ENCODE measurements at places on chromosomes 12 and 14.
A peak's percentile ranks its signal among the peaks of the same experiment; 100 is the strongest.

GRCh38 chr14:75714991-75715390 is 53.9 kb downstream of the TTLL5 start:
- DNase-seq: no peak

DNA sequence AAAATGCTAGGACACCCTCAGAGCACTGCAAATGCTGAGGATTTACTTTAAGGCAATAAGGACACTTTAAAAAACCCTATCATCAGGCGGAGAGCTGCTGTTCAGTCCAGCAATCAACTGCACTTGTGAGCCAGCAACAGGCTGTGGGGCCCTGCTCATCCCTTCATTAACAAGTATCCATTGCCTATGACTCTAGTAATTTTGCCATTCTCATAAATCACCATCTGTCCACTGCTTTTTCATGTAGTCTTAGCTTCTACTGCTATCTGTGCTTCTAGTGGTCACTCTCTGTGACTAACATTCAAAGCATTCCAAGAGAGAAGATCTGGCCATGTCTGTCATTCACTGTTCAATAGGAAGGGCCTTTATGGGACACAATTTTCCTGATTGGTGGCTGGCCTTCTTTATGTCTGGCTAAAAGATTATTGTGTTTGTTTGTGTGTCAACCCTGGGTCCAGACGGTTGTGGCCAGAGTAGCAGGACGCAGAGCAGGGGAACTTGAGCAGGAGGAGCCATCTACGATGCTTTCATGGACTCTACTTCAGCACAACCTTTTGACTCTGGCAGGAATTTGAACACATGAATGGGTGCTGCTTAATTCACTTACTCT is 3.6 kb upstream of the KRAS start:
- DNase-seq: no peak

DNA sequence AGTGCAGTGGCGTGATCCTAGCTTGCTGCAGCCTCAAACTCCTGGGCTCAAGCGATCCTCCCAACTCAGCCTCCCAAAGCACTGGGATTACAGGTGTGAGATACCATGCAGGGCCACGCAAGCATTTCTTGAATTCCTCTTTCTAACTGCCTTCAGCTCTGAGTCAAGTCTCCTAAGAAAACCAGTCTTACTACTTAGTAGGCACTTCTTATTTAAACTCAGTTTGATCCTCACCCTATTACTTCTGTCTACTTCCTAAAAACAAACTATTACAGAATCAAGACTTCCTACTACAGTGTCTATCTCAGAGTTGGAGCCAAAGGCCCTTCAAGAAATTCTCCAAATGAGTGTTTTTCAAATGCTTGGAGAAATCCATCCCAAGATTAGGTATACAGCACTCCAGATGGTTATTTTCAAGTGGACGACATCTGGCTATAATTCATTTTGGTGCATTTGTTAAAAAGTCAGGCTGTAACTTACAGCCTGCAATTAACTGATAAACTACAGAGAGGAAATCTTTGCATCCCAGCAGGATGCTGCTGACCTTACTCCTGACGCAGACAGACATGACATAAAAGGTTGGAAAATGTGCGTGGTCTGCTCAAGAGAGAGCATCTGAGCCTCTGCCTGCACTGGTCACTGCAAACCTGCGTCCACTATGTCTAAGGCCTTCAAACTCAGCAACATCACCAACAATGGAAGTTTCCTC is 34.7 kb downstream of the SSH1 start:
- no peak for DNase-seq

GRCh38 chr12:95637471-95638155 is 86.3 kb upstream of the USP44 start:
- DNase-seq: no peak

- no peak for DNase-seq
Measured at GRCh38 chr12:96244826-96245225, 50.7 kb downstream of the ELK3 start.

GRCh38 chr12:57522887-57523705 is 472 bp downstream of the MBD6 start:
- peak; percentile 64 for DNase-seq

- DNase-seq: no peak
Measured at GRCh38 chr12:41055875-41056577, 132.1 kb upstream of the PDZRN4 start.

GRCh38 chr12:71710276-71711125 is 24.6 kb downstream of the TMEM19 start:
- DNase-seq: no peak

DNA sequence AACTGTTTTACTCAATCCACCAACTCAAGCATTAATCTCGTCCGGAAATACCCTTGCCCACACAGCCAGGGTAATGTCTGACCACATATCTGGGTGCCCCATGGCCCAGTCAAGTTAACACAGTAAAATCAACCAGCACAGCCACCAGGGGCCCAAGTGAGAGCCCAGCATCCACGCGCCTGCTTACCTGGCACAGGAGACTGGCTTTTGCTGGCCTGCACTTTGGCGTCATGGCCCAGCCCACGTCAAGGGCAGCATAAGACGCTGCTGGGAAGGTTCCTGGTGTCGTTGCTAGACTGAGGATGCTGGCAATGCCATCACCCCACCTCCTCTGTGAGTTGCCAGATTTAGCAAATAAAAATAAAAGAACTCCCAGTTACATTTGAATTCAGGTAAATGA is 53.6 kb upstream of the BCL11B start:
- no peak for DNase-seq

GRCh38 chr12:13277293-13277692 is 80.8 kb downstream of the EMP1 start:
- no peak for DNase-seq

GRCh38 chr12:116277467-116278278 is at the start of gene MED13L:
MED13L (minus strand) TSS chr12:116277693; CDS start chr12:116277131, 562 bp downstream.
- peak; percentile 91 for DNase-seq

DNA sequence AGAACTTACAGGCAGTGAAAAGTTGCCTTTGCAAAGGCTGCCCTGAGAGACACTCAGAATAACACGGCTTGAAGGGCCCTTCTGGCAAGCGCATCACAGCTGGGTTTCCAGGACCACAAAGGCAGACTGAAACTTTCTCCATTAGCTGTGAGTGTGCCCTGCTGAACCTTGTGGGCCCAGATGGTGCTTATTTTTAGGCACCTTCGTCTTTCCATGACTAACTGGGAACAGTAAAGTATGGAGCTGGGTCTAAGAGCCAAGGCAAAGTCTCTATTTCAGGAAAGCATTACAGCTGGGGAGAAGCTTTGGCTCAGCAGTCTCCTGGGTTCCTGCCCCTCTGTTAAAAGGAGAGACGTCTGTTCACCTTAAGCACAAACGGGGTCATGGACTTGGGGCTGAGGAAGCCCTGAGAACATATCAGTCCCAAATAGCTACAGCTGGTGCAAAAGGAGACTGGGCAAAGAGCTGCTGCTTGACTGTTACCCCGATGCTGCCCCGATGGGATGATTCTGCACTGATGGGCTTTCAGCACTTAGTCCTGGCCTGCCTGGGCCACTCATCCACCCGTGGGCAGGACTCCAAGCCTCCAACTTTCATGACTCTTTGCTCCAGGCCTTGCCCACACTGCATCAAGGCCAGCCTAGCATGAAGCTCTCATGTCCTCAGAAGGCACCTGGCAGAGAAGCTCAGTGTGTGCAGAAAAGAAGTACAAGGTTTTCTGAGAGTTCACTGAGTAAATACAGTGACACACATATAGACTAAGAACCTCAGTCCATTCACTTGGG is 248.3 kb downstream of the PHLDA1 start:
- DNase-seq: no peak

- DNase-seq: no peak
Measured at GRCh38 chr12:101694297-101694848, 3.1 kb upstream of the CHPT1 start.

GRCh38 chr14:96167224-96168148 is 37.2 kb upstream of the BDKRB2 start:
- no peak for DNase-seq

DNA sequence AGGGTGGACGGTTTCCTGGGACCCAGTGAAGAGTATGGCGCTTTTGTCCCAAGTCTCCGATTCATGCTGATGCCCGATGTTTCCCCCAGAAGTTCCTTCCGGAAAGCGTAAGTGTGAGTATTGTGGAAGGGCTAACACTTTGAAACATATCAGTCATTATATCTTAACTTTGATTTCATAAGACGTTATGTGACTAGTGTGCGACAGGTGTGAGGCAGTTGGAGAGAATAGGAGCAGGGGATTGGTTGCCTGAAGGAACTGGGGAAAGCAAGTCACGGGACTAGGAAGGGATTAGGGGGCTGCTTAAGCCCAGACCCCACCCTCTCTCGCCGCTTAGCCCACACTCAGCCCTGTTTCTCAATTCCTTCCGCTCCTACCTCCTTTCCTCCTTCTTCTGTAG is 154.9 kb downstream of the CHST11 start:
- no peak for DNase-seq

GRCh38 chr12:47821346-47821706 is 1.6 kb upstream of the HDAC7 start:
- DNase-seq: no peak

- DNase-seq: no peak
Measured at GRCh38 chr14:29554335-29554734, 373.3 kb downstream of the PRKD1 start.

DNA sequence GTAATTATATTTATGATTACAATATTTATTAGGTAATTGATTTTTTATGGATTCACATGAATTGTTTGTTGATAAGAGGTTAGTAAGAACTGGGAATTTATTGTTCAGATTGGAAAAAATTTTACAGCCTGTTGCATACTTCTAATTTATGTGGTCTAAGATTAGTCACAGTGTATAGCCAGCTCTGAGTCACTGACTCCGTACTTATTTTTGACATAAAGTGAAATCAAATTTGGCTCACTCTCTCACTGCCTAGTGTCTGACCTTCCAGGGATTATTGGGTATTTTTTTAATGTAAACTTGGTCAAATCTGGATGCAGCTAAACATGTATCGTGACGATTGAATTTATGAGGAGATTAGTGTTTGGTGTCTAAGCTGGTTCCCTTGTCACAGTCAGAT is 109.3 kb downstream of the PTPRQ start:
- DNase-seq: no peak

DNA sequence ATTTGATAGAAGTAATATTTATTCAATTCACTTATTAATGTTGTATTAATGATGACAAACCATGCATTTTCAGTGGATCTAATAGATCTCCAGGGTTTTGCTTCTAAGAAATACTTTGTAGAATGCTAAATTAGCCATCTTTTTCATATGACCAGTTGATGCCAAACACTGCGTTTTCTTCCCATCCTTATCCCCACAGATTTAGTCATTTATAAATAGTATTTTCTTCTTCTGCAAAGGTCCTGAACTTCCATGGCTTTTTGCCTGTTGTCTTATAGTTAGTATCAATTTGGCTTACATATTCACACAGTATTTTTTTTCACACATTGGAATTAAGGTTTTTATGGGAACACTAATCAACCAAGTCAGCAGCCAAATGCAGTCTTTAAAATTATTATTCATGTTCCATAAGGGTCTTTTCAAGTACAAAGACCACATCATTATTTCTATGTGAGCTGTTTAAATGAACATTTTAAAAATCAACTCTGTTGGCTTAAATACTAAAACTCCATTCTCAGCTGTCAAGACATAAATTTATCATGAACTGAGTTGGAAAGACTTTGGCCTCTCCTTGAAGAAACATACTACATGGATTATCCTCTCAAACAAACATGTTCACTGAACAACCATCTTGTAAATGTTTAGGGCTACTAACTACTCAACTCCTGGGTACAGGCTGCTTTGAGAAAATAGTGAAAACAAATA is 1278.4 kb upstream of the FLRT2 start:
- no peak for DNase-seq

- no peak for DNase-seq
Measured at GRCh38 chr14:100827101-100828021, 1.4 kb downstream of the MEG3 start.

DNA sequence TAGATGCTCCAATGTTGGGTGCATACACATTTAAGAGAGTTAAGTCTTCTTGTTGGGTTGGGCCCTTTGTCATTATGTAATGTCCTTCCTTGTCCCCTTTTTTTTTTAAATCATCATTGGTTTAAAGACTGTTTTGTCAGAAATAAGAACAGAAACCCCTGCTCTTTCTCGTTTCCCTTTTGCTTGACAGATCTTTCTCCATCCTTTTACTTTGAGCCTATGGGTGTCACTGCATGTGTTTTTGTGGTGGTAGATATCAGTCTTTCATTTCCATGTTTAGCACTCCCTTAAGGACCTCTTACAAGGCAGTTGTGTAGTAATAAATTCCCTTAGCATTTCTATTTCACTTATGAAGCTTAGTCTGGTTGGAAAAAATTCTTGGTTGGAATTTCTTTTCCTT is 47.4 kb downstream of the RTN1 start:
- DNase-seq: no peak

DNA sequence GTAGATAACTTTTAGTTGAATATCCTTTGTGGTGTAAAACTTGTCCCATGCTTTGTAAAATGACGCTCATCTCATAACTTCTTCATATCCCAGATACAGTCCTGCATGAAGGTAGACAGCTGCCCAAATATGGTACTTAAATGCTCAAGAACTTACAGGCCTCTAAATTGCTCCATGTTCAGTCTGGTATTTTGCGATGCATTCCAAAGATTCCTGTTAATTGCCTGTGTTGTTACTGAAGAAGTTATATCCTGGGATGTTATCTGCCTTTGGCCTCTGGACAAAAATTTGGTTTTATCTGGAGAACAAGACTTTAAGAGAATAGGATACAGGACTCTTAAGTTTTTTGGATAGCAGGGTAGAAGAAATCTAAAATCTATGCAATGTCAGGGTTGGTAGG is 473.0 kb downstream of the PCNX1 start:
- no peak for DNase-seq

DNA sequence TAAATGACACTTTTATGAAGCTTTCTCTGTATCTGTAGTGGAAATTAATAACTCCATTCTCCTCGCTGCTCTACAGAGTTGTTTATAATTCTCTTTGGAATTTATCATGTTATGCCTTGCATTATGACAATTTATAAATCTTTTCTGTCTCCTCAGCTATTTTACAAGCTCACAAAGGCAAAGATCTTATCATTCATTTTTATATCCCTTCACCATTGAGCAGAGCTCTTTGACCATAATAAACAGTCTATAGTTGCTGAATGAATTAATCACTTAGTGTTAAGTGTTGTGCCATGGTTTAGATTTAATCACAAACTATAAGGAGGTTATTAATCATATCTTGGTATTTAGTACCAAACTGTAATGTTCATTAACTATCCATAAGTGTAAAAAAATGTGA is 126.4 kb downstream of the NAV3 start:
- DNase-seq: no peak

- peak; percentile 9 for DNase-seq
Measured at GRCh38 chr14:96629082-96629481, 126.9 kb downstream of the PAPOLA start.
